Osteocyte (in vitro differentiated cells): ENCODE measurements at places on chromosomes 4 and X. TPM values are rescaled to one million over a fixed set of nuclear protein-coding genes. Genes with fewer than 3 reads are reported as not detected.

GRCh38 chr4:159071178-159071968 lies 31.5 kb upstream of the RAPGEF2 start:
- no peak for DNase-seq

DNA sequence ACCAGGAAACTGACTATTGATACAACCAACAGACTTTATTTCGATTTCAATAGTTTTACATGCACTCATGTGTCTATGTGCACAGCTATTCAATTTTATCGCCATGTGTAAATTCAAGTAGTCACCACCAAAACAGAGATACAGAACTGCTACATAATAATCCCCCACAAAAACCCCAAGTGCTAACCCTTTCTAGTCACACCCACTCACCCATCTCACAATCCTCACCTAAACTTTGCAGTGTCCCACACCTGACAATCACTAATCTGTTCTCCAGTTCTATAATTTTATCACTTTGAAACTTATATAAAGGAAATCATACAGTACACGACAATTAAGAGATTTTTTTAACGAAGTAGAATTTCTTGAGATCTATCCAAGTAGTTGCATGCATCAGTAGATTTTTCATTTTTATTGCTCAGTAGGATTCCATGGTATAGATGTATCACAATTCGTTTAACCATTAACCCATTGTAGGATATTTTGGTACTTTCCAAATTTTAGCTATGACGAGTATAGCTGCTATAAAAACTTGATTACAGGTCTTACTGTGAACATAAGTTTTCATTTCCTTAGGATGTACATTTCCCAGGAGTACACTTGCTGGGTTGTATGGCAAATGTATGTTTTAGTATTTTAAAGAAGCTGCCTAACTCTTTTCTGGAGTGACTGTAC lies 85.9 kb downstream of the CASK start:
- DNase-seq: no peak

GRCh38 chr4:188262464-188262863 lies 123.2 kb downstream of the TRIML1 start:
- DNase-seq: peak; percentile 75

DNA sequence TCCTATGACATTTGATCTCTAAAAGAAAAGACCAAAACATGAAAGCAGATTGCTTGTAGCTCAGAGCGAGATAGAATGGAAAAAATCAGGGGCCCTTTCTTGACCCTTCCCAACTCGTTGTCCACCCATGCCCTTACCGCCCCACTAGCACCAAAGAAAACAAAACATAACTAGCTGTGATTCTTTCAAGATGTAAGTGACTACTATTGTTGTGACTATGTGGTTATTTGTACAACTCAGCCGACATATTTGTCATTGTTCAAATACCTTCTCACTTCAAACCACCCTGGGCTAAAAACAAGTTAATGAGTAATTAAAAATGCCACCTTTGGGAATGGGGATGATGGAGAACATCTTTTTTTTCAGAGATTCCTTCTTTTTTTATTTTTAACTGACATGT lies 171.2 kb upstream of the GPC4 start:
- no peak for DNase-seq

DNA sequence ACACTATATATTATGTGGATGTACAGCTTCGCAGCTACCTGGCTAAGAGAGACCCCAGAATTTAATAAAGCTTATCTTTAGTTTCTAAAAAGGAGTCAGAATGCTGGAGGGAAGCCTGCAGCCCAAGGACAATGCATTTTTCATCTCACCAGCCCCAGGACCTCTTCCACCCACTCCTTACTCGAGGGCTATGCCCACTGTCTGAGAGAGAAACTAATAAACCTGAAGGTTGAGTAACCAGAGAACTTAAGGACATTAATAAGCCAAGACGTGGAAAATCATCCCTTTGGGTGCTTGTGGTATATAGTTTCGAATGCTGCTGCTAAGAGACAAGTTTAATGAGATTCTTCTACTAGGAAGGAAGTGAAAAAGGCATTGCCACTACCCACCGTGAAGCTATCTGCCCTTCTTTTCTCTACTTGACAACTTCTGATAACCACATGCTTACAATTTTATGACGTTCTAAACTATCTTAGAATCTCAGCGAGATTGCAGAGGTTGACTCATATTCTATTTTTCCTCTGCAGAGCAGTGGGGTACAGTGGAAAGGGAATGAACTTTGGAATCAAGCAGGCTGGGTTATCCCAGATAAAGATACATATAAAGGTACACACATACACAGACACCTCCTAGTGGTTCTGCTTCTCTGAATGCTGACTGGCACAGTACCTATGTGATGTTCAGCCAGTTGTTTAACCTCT lies 3.3 kb downstream of the RELL1 start:
- no peak for DNase-seq

DNA sequence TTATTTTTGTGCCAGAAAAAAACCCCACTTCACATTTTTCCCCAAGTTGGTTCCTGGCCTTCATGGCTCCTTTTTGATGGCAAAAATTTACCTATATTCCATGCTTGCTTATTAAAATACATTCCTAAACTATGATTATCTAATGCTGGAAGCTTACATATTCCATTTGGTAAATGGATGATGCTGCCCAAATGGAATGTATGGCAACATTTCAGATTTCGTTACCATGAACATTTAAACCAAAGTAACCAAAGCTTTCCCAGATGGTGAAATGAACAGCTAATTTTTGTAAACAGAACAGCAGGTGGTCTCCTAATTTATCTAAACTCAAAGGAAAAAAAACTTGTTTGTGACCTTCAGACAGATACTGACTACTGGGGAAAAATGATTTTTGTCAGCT lies 110.8 kb upstream of the TEX13A start:
- no peak for DNase-seq

CSTF2 gene
- total RNA-seq: 12.2 and 14.8 TPM in 2 replicates
